Activated CD4-positive, alpha-beta T cell treated with anti-CD3 and anti-CD28 coated beads for 1 hour (primary cell): ENCODE measurements at places on chromosomes 7 and 10.

GRCh38 chr7:91949221-91950009 lies 8.8 kb downstream of the AKAP9 start:
- DNase-seq: no peak

DNA sequence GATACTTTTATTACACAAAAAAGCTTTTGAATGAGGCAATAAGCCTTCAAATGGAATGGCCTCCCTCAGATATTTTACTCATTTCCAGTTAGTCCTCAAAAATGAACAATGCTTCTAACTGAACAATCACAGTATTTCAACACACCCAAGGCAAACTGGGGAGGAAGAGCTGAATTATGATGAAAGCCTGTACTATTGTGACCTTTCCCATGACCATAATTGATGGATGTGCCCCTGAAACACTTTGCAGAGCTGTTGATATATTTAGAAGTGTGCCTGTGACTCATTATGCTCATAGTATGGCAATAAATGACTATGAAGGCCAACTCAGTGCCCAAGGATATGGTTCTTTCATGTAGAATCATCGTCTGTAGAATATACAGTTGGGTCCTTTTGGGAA lies 248.1 kb downstream of the AHR start:
- DNase-seq: no peak

- no peak for DNase-seq
Measured at GRCh38 chr10:49257154-49257553, 41.8 kb upstream of the C10orf71 start.

GRCh38 chr7:36939816-36940215 lies 215.5 kb upstream of the AOAH start:
- DNase-seq: no peak

- DNase-seq: no peak
Measured at GRCh38 chr10:125489731-125490130, 193.2 kb downstream of the TEX36 start.

- DNase-seq: no peak
Measured at GRCh38 chr7:73984481-73985205, 43.3 kb upstream of the ELN start.

GRCh38 chr7:107538001-107538400 lies 25.7 kb downstream of the COG5 start:
- no peak for DNase-seq

DNA sequence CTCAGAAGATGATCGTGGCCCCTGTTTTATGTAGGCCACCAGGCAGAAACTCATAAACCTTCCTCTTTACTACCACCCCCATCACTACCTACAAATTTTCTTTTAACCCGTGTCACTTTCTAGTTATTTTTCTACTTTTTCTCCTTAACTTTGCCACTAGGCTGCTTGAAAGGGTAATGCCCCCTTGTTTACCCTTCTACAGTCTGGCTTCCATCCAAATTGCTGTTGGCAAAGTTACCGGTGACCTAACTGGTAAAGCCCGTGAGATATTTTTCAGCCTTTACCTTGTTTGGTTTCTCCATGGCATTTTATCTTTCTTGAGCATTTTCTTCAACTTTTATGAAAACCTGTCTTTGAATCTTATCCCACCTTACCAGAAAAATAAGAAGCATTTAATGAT lies 153.0 kb downstream of the WNT2 start:
- no peak for DNase-seq

DNA sequence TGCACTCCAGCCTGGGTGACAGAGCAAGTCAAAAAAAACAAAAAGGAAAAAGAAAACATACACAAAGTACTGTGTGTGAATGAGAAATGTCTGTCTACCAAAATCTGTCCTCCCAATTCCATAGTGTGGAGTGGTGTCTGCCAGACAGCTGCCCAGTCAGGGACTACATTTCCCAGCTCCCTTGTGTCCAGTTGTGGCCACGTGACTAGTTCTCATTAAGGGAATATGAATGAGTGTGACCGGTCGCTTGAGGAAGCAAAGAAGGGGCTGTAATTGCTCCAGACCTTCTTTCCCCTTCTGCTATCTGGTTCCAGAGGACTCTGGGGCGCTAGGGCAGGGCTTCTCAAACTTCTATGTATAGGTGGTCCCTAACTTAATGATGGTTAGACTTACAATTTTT lies 204.1 kb downstream of the PHTF2 start:
- no peak for DNase-seq

DNA sequence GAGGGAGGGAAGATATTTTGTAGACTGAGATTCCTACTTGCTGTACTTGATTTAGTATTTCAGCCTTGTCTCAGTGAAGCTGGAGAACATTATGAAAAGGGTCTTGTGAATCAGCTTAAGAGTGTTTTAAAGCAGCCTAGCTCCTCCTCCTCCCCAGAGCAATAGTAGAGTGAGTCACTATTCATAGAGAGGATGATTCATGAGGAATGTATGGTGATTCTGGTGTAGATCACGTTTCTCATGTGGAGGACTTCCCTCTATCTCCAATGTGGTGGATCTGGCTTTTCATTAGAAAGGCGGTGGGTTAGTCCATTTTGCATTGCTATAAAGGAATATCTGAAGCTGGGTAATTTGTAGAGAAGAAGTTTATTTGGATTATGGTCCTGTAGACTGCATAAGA lies 340.1 kb upstream of the CHRM2 start:
- DNase-seq: no peak

- DNase-seq: no peak
Measured at GRCh38 chr10:80260295-80261243, 28.9 kb downstream of the MAT1A start.

DNA sequence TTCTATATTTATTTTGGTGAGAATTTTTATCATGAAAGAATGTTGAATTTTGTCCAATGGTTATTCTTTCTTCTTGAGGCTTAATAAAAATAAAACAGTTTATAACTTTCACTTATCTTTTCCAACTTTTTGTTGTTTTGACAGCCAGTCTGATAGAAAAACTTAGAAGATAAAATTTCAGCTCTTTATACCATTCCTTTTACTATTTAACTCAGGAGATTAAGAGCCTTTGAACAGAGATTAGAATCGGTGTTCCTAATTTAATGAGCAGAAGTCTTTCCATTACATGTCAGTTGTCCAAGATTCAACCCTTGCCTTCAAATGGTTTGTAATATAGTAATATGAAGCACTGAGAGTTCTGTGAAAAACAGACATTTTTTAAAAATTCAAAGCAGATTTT lies 97.8 kb upstream of the SEC61G start:
- DNase-seq: no peak

DNA sequence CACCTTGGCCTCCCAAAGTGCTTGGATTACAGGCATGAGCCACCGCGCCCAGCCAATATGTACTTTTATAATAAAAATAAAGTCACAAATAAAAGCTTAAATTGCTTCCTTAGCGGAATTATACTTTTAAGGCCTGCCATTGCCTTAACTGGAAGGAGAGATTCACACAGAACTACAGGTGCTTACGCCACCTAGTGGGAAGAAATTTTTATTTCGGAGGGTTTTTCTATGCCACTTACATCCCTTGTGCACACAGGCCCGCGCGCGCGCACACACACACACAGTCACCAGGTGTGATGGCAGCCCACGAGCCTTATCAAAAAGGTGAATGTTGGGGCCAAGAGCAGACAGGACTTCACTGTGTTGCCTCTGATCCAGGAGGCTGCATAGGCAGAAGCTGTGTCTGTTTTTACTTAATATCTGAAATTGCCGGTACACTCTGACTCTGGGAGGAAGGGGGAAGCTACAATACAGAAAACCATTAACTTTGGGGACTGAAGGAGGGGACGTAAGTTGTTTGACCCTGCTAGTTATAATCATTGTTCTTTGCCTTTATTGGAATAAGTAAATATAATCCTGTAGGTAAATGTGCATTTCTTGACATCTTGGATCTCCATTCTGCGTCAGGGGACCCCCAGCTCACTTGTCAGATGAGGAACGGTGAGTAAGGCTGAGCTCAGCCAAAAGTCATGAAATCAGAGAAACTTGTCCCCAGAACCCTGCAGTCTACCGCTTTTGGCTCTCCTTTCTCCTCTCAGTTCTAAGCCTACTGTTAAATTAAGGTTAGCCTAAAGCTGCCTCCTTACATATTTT lies 87.1 kb downstream of the SLC16A9 start:
- no peak for DNase-seq
